ENCODE measurements at places on chromosomes 2 and 18.

GRCh38 chr2:199739413-199740110, 111.4 kb downstream of the FTCDNL1 start:
- peak; percentile 86 for DNase-seq

DNA sequence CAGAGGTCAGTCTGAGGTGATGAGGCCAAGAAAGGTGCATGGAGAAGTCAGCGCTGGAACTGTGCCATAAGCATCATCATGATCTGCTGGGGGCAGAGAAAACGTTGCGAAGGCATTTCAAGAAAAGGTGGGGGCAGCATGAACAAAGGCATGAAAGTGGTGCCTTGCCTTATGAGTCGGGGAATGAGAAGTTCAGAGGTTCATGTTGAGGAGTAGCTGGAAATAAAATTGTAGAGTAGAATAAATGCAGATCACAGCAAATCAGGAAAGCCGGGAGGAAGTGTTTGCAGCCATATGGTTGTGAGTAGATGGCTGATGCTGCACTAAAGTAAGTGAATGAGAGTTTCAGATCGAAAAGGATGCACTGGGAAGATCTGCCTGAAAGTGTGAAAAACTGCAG, 72.1 kb upstream of the ARL5A start:
- no peak for DNase-seq

DNA sequence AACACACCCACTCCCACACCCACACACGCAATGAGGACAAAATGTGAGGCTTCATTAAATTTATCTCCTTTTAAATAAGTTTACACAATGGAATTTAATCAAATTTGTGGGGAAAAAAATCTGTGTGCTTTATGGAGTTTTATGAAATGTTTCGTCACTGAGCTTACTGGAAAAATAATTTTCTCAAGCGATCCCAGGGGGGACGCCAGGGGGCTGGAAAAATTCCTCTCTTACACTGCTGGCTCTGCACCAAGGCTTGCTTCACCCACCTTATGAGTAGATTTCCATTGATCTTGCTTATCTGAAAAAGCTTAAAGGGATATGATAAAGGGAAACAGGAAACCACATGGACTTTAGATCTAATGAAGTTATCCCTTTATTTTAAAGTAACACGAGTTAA, 95.5 kb downstream of the CABYR start:
- no peak for DNase-seq

- peak; percentile 54 for DNase-seq
These were observed 139.4 kb upstream of the SIX3 start for GRCh38 chr2:44801841-44802776.

GRCh38 chr18:43705850-43706249, 428.6 kb upstream of the SYT4 start:
- no peak for DNase-seq

- DNase-seq, result no peak
These were observed 215.0 kb upstream of the LRATD1 start for GRCh38 chr2:14417551-14417950.

DNA sequence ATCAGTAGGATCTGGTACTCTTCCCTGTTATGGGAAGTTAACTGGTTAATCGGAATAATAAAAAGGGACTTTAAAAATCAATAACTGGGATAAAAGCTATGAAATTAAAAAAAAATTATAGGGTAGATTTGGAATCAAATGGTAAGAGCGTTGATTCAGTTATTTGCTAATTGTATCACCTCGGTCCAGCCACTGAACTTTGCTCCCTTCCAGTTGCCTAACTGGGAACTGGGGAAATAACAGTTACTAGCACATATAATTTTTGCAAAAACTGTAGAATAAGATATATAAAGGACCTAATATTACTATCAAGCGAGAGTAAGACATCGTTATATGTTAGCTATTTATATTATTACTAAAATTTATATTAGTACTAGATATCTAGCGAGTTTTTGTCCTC, 302.1 kb downstream of the LRP1B start:
- DNase-seq, result no peak

GRCh38 chr2:190184460-190184859, 121.9 kb upstream of the MSTN start:
- DNase-seq, result no peak

- DNase-seq, result no peak
These were observed 237.9 kb downstream of the HAUS1 start for GRCh38 chr18:46341986-46342525.

DNA sequence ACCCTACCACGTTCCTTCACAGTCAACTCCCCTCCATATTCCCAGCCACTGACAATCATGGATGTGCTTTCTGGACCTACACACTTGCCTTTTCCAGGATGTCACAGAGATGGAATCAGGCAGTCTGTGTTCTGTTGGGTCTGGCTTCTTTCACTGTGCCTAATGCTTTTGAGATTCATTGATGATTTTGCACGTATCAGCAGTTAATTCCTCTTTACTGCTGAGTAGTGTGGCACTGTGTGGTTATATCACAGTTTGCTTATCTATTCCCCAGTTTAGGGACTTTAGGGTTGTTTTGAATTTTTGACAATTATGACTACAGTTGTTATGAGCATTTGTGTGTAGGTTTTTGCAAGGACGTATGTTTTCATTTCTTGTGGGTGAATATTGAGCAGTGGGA, 191.7 kb downstream of the ACKR3 start:
- no peak for DNase-seq

DNA sequence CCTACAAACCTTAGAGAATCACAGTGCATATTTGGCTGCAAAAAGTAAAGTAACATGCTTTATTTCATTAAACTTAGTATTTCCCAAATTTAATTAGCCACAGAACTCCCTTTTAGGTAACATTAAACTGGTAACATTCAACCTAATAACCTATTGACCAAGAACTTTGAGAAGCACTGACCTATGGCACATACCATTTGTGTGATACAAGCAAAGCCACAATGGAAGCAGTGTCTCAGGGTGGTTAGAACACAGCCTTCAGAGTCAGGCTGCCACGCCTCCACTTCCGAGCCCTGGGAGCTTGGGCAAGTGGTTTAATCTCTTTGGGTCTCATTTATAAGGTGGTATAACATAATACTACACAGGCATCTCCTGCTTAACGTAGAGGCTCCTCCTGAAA, 301.4 kb downstream of the PDE11A start:
- no peak for DNase-seq

DNA sequence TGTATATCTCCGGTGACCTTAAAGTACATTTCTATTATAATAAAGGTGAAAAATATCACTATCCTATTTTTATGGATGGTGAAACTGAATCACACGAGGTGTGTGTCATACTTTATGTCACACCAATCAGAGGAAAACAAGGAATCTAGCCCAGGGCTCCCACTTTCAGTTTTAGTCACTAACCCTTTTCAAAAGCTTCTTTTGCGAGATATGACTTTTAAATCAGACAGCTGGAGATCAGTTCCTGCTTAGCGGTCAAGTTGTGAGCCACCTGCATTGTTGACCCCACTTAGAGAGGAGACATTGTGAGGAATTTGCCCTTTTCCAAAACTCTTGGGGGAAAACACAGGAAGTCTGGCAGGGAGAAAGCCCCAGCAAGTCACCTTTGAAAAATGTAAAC, 70.5 kb downstream of the CPS1 start:
- no peak for DNase-seq

DNA sequence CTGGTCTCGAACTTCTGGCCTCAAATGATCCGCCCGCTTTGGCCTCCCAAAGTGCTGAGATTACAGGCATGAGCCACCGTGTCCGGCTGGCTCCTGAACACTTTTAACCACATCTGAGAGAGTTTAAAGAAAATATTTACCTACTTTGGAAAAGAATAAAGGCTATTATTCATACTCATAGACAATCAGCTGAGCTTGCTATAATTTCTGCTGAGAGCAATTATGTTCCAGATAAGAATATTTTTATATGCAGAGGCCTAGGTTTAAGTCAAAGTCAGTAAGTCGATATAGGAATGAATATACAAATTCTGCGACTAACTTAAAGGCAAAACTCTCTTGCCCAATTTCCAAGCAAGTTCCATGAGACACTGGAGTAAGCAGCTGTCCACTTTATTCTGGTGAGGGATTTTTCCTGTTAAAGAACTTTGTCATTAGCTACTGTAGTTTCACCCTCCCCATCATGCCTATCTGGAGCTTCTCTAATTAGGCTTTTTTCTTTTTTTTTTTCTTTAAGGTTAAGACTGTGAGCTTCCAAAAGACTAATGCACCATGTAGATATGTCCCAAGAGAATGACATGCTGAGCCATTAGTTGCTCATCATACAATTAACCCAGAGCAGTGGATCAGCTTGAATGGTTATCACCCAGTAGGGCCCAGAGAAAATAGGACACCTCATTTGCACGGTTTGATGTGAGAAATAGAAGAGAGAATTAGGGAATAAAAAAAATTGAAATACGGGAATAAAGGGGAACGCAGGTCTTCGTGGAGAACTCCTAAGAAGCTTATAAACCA, 260.1 kb downstream of the KCNE4 start:
- no peak for DNase-seq

DNA sequence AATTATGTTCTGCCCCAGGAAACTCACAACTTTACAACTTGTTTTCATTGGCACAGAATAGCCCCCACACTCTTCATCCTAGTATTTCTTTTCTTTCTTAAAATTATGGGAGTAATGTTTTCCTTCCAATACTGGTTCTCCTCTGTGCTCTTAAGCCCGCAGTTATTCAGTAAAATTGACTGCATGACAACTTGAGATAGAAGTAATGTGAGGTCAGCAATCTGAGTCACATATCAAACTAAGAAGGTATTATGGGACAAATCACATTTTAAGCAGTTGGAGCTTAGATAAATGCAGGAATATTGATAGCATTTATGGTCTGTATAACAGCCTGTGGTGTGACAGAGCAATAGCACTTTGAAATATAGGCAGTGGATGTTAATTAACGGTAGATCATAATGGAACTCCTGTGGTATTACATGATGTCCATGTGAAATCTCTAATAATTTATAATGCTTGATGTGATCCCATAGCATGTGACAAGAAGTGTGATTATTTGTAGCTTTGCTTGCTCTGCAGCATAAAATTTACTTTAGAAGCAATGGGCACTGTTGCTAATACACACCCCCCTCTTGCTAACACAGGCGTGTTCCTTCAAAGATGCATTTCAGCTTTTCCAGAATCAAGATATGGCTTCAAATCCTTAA, 351.4 kb upstream of the CDH20 start:
- no peak for DNase-seq

GRCh38 chr2:99659874-99660273, 170.1 kb upstream of the REV1 start:
- DNase-seq, result no peak

DNA sequence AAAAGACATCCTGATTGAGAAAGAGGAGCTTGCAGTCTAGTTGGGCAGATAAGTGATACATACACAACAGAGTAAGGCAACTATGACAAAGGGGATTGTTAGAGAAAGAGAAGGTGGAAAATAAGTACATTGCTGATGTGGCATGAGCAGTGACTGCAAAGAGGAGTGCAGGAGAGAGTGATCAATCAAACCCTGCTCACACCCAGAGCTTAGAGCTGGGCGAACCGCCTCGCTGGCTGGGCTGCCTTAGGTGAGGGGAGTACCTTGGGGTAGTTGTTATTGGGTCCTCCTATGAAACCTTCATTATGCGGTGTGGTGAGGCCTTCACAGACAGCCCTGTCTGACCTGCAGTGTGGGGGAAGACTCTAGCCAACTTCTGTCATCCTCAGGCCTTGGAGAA, 161.7 kb downstream of the FHOD3 start:
- no peak for DNase-seq

DNA sequence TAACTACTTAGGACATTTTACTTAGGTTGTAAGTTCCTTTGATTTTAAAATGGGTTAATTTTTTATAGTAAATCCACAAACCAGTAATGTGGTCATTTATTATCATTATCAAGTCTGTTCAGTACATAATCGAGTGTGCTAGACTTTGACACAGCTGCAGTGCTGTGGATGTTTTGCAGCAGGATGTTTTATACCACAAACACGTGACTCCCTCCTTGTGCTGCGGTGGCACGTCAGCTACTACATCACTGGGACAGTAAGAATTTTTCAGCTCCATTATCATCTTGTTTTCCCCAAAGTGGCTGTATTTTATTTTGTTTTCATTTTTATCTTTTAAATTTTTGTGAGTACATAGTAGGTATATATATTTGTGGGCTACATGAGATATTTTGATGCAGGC, 70.0 kb downstream of the ATP9B start:
- DNase-seq, result no peak

DNA sequence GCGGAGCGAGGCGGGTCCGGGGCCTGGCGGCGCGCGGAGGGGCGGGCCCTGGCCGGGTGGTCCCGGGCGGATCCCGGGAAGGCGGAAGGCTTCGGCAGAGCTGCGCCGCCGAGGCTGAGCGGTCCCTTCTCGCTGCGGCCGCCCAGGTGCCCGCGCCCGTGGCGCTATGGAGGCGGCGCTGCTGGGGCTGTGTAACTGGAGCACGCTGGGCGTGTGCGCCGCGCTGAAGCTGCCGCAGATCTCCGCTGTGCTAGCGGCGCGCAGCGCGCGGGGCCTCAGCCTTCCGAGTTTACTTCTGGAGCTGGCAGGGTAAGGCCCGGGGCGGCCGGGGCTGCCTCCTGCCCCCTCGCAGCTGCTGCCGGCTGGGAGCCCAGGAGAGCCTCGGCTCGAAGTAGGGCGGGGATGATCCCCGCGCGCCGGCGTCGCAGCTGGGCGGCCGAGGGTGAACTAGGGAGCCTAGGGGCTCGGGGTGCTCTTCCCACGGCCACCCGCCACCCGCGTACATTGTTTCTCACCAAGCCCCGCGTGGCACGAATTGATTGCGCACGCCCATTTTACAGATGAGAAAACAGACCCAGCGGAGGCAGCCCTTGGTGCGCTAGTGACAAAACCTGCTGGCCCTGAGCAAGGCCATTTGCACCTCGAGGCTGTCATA, at the start of gene SLC66A3:
Gene SLC66A3 (plus strand): TSS at position 87 of the 655 bp plus-strand sequence. CDS start 80 bp downstream, at position 167.
- no peak for DNase-seq

DNA sequence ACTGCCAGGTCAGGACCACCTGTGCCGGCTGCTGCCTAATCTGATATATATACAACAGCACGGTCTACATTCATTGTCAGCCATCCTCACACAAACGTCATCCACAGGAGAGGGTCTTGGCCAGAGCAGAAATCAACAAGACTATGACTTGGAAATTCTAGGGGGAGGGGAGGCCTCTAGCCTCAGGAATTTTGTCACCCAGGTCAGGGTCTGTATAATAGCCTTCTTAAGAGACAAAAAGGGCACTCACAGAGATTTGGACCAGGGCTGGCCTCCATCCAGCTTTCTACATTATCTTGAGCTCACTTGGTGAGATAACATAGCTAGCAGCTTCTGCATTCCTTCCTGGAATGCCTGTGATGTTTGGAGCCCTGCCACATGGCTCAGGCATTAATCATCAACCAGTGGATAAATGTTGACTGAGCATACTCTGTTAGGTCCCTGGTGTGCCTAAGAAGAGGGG, 50.4 kb upstream of the CTIF start:
- DNase-seq, result no peak

GRCh38 chr18:70423988-70424387, 135.1 kb downstream of the SOCS6 start:
- DNase-seq, result no peak

GRCh38 chr18:40063488-40063887, 1891.5 kb upstream of the PIK3C3 start:
- no peak for DNase-seq

- no peak for DNase-seq
These were observed 1026.6 kb upstream of the DDX18 start for GRCh38 chr2:116787848-116788247.
